Natural killer cell (primary cell): ENCODE measurements at places on chromosomes 12 and 14.
A peak's percentile ranks its signal among the peaks of the same experiment; 100 is the strongest.

DNA sequence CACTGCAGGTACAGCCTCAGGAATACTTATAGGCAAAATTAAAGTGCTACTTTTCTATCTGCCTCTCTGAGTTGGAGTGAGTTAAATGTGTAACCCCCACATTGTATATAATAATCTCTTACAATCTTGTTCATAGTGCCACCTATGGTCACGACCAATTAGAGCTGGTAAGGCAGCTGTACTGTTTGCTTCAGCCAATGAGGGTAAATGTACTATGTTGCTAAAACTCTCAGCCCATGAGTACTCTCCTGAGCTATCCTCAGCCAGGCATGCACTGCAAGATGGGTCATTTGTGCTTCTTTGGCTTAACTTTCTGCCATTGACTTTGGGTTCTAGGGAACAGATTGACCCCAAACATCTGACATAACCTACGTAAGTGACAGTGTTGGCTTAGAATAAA is 15.0 kb upstream of the MDM2 start:
- no peak overlapping the region for H3K4me3 ChIP-seq
- H3K27me3 ChIP-seq: no peaks in the 10 kb centered on the region
- H3K36me3 ChIP-seq: no peaks in the 10 kb centered on the region
- H3K4me1 ChIP-seq: no peaks in the 10 kb centered on the region

DNA sequence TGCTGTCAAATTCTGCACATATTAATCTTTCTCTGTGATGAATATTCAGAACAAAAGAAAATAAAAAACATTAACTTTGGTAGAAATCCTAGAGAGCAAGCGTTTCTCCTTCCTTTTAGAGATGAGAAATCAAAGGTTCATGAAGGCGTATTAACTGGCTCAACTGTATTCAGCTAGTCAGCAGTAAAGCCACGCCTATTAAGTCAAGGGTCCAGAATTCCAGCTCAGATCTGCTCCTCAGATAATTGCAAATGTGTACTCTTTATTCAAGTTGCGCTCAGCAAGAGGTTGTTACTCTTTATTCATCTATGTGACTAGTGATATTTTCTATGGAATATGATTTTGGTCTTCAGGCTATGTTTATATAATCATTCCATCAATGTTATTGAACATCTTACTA is 13.1 kb upstream of the POC1B start:
- H3K4me3 ChIP-seq: no peak overlapping the region
- no peaks in the 10 kb centered on the region for H3K4me1 ChIP-seq

DNA sequence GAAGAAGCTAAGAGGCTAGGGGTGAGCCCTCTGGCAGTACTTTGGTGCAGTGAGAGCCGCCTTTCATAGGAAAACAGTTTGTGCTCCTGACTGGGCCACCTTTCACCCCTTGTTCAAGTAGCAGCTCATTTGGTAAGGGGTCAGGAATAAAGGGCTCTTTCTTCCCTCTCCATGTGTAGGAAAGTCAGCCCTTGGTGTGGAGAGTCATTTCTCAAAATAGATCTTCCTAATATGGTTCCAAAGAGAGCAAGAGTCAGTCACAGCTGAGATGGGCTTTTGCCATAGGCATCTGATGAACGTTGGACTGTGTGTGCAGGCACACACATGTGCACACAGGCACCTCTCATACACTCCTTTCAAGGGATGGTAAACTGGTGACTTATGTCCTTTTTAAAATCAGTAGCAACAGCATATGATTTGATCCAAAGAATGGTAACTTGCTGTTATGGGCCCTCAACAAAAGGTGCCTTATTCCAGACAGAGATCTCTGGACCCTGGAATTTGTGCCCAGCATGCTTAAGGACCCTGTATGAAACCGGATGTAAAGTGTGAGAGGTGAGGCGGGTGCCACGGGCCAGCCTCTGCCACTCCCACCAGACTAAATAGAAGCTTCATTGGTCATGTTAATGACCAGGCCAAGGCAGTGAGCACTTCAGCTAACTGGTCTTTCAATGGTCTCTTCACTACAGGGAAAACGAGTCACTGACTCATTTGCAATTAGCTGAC is 16.7 kb upstream of the RIC8B start:
- DNase-seq: no peak
- H3K36me3 ChIP-seq: no peaks in the 10 kb centered on the region
- H3K4me3 ChIP-seq: no peak overlapping the region
- peaks cover 18% of the 10 kb centered on the region for H3K4me1 ChIP-seq

GRCh38 chr12:10392394-10392930 is 2.6 kb upstream of the KLRK1 start:
- peaks cover 15% of the 10 kb centered on the region for H3K36me3 ChIP-seq
- no peaks in the 10 kb centered on the region for H3K27me3 ChIP-seq
- H3K4me1 ChIP-seq: peaks cover 34% of the 10 kb centered on the region
- no peak for DNase-seq
- H3K4me3 ChIP-seq: no peak overlapping the region
- H3K27ac ChIP-seq: peak overlapping the region; percentile 76

DNA sequence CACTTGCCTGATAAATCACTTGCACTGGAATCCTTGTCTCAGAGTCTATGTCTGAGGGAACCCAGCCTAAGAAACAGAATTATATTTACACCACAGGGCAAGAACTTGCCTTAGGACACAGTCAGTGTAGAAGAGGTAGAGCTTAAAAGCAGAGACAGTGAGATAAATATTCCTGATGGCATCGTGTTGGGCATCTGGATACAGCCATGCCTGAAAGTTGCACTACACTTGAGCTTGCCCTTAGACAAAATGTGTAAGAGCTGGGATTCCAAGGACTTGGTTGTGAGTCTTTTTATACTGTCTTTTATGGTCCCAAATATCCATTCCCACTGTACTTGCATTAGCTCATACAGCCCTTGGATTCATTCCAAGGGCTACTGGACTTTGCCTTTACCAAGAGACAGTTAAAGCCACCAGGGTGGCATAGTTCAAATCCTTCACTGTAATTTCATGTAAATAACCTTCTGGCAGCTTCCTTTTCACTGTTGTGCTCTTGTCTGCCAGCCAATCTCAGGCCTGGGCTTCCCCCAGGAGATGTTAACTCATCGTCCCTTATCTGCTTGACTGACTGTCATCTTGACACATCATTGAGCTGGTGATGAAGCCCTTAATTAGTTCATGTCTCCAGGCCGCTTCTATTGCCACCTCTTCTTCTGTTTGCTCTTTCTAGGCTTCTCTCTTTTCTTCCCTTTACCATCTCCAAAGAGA is 577.9 kb upstream of the TBX3 start:
- no peaks in the 10 kb centered on the region for H3K27me3 ChIP-seq
- H3K27ac ChIP-seq: no peak overlapping the region
- no peak for DNase-seq
- H3K4me3 ChIP-seq: no peak overlapping the region
